Peyer's patch (tissue), 4 donors: ENCODE measurements at places on chromosomes 7 and 10. TPM values are rescaled to one million over a fixed set of nuclear protein-coding genes. Genes with fewer than 3 reads are reported as not detected.
A peak's percentile ranks its signal among the peaks of the same experiment; 100 is the strongest.

DNA sequence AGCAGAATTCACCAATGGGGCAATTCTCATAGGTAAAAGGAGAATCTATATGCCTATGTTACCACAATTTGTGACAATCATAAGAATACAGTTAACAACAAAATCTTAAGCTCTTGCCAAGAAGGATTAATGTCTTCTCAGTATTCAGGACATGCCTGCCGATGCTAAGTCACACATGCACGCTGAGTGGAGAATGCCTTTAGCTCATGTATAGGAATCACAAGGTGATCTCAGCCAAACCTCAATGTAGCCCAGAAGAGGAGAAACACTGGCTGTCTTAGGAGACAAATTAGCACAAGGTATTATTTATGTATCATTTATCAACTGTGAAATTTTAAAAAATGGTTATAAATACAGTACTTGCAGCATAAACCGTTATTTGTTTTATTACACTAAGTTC lies 2.7 kb downstream of the HTR7 start:
- no peaks in the 10 kb centered on the region for H3K27me3 ChIP-seq
- H3K4me3 ChIP-seq: no peak overlapping the region
- H3K36me3 ChIP-seq: no peaks in the 10 kb centered on the region
- H3K4me1 ChIP-seq: peaks cover 7% of the 10 kb centered on the region
- H3K27ac ChIP-seq: no peak overlapping the region

DNA sequence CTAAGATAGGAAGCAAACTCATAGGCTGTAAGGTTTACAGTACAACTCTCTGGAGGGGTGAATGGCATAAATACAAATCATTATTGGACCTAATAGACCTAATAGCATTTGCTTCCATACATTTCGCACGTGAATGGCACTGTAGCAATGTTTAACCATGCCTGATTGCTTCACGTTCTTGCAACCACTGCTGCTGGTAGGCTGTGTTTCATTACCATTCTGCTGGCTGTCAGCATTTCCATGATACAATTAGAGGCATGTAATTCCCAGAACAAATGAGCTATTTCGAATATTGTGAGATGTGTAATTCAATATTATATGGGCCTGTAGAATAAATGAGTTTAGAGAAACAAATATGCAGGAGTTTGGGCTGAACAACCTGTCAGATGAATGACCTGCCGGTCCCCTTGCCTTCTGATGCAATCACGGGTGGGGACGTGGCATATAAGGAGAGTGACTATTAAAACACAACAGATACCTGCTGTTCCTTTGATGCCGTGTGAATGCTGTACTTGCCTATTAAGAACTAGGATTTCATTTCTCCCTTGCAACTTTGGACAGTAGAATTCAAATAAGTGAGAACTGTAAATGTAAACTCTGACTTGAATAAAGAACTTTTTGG lies 393.4 kb downstream of the ACTR3B start:
- H3K36me3 ChIP-seq: no peaks in the 10 kb centered on the region
- H3K4me1 ChIP-seq: no peaks in the 10 kb centered on the region
- H3K27ac ChIP-seq: no peak overlapping the region
- no peak overlapping the region for H3K4me3 ChIP-seq

Gene GDF2
- total RNA-seq: not detected

DNA sequence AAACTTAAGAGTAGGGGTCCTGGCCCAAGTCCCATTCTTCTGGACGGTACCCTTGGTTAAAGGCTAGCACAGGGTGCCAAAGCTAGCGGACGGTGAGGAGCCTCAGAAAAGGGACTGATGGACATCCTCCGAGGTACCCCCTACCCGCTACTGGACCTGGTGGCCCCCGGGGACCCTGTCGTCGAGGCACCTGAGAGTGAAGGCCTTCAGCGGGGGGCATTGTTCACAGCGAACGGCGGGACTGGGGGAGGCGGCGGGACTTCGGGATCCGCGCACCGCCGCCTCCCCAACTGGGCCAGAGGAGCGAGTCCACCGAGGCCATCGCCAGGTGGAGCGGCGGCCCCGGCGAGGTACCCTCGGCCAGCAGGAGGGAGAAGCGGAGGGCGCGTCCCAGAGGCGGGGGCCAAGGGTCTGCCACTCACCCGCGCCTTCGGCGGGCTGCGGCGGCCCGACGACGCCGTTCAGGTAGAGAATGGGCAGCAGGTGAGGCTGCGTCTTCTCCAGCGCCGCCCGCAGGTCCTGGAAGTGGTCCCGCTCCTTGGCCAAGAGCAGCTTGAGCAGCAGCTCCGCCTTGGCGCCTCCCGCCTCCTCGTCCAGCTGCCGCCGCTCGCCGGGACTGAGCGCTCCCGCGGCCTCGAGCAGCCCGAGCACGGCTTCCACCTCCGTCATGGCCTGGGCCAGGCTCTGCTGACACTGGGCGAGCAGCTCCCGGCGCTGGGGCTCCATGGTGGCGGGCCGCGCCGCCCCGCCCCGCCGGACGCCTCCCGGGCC lies 575 bp downstream of the DLG5 start:
- DNase-seq: peak; percentile 81
- peak overlapping the region; percentile 93 for H3K4me3 ChIP-seq
- no peaks in the 10 kb centered on the region for H3K4me1 ChIP-seq
- peak overlapping the region; percentile 75 for H3K27ac ChIP-seq
- no peaks in the 10 kb centered on the region for H3K27me3 ChIP-seq

DNA sequence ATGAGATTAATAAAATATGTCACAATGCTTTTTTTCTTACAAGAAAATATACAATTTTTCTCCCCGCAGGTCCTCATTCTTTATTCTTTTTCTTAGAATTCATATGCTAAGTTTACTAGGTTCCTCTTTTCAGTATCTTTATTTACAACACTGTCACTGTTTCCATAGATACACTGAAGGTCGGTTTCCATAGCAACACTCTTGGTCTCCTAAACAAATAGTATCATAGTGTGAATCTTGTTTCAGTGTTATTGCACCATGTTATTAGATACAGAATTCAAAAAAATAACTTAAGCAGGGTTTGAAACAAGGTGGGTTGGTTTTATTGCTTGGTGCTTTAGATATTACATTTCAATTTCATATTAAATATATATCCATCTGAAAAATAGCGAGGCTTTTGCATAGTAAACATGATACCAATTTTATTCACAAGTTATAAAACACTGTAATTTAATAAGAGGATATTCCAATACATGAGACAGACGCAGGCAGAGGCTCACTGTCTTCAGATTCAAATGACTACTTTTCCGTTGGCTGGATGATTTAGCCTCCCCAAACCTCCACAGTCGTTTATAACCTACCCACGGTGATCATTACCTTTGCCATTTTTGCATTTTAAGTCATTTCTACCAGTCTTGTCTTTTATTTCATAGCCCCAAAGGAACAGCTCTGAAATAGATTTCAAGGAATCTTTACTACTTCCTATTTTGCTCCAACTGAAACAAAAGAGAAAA lies 88.9 kb upstream of the KLF6 start:
- no peaks in the 10 kb centered on the region for H3K36me3 ChIP-seq
- peaks cover 35% of the 10 kb centered on the region for H3K4me1 ChIP-seq
- H3K27ac ChIP-seq: peak overlapping the region; percentile 74
- H3K27me3 ChIP-seq: no peaks in the 10 kb centered on the region
- no peak overlapping the region for H3K4me3 ChIP-seq

GRCh38 chr10:103752680-103753248 lies 102.6 kb downstream of the SH3PXD2A start:
- peak; percentile 33 for DNase-seq
- no peaks in the 10 kb centered on the region for H3K4me1 ChIP-seq
- no peak overlapping the region for H3K27ac ChIP-seq

DNA sequence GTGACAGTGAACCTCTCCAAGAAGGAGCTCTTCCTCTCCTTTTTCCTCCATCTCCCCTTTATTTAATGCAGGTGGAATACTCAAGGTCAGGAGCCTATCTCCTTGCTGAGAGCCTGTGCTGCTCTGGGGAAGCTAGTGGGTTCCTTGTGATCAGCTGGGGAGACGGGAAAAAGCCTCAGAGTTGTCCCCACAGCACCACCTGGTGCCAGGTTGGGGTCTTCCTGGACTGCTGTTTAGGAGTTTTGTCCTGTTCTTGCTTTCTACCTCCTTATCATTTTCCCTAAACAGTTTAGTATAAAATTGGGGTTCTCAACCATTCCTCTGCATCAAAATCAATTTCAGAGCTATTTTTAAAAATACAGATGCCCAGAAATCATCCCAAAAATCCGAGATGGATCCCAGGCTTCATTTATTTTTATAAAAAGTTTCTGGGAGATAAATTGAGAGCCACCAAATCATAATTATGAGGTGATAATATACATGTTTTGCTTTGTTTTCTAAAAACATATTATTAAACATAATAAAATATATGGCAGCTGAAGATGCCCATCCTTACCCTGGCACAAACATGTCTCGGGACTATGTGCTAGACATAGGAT lies 44.3 kb downstream of the MACC1 start:
- no peak overlapping the region for H3K27ac ChIP-seq
- H3K36me3 ChIP-seq: no peaks in the 10 kb centered on the region
- peak; percentile 47 for DNase-seq
- no peaks in the 10 kb centered on the region for H3K27me3 ChIP-seq
- no peak overlapping the region for H3K4me3 ChIP-seq

Gene CYP2C8
- 14.2 TPM for total RNA-seq

DNA sequence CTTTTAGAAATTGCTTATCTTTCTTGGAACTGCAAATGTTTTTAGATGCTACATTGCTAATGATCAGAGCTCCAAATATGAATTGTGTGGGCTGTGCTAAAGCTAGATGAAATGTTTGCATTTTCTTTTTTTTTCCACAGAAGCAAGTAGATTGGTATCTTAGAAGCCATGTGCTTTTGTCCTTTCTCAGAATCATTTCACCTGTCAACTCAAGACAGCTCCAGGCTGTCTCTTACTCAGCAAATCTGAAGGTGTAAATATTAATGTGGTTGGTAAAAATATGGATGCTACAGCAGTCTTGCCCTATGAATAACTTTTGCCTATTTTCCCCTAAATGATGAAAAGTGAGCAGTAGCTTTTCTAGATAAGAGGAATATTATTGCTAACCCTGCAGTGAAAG lies 41.2 kb downstream of the AP3M1 start:
- H3K36me3 ChIP-seq: no peaks in the 10 kb centered on the region
- no peak overlapping the region for H3K4me3 ChIP-seq
- no peak for DNase-seq
- no peaks in the 10 kb centered on the region for H3K4me1 ChIP-seq

Gene OR2A5
- total RNA-seq: not detected

Gene DGKB
- total RNA-seq: 0.27 TPM

Gene SAMD9
- total RNA-seq: 20.3 TPM

- DNase-seq: no peak
- H3K27ac ChIP-seq: no peak overlapping the region
- no peaks in the 10 kb centered on the region for H3K27me3 ChIP-seq
- no peaks in the 10 kb centered on the region for H3K36me3 ChIP-seq
Observed at GRCh38 chr7:20326342-20326741, 4.4 kb upstream of the ITGB8 start.

- DNase-seq: no peak
- H3K4me1 ChIP-seq: no peaks in the 10 kb centered on the region
Observed at GRCh38 chr10:99357691-99358090, 28.5 kb downstream of the CNNM1 start.

DNA sequence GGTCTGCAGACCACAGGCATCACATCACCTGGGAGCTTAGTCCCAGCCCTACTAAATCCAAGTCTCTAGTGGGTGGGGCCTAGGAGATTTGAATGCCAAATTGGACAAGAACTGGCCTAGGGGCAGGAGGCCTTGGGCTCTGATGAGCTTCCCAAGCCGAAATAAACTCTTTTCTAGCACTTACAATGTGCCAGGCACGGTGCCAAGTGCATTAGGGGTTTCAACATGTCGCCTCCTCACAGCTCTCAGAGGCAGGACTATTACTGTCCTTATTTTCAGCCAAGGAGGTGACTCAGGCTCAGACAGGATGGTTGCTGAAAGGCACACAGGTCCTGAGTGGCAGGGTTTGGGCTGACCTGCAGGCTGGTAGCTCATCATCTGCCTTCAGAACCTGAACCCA lies 9.2 kb upstream of the CPA1 start:
- no peaks in the 10 kb centered on the region for H3K36me3 ChIP-seq
- no peak overlapping the region for H3K4me3 ChIP-seq
- DNase-seq: no peak
- H3K27ac ChIP-seq: peak overlapping the region; percentile 25
- H3K4me1 ChIP-seq: no peaks in the 10 kb centered on the region

Gene ICA1
- 79.9 TPM for total RNA-seq

Gene RADIL
- total RNA-seq: 16.5 TPM

Gene PTER
- 26.4 TPM for total RNA-seq

- no peaks in the 10 kb centered on the region for H3K36me3 ChIP-seq
- peak overlapping the region; percentile 57 for H3K27ac ChIP-seq
- H3K4me1 ChIP-seq: peaks cover 4% of the 10 kb centered on the region
- H3K4me3 ChIP-seq: no peak overlapping the region
Observed at GRCh38 chr10:70174058-70174741, 3.9 kb upstream of the SAR1A start.

Gene SEMA3A
- 4.3 TPM for total RNA-seq

Gene CCDC172
- not detected for total RNA-seq

DNA sequence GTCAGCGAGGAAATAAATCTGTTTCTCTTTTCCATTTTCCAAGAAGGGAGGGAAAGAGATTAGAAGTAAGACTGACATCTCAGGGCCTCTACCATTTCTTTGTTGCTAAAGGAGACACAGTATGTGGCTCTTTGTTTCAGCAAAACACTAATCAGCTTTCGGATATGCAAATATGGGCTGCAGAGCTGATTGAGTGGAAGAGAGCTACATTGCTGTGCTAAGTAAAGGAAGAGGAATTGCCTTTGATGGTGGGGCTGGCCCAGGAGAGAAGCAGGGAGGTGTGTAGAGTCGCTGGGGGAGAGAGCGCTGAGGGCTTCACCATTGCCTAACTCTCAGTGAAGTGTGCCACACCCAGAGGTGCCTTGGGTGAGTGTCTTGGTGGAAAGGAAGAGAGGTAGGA lies 284.8 kb downstream of the SDK1 start:
- no peak overlapping the region for H3K4me3 ChIP-seq
- H3K27ac ChIP-seq: no peak overlapping the region
- no peak for DNase-seq
- no peaks in the 10 kb centered on the region for H3K36me3 ChIP-seq

DNA sequence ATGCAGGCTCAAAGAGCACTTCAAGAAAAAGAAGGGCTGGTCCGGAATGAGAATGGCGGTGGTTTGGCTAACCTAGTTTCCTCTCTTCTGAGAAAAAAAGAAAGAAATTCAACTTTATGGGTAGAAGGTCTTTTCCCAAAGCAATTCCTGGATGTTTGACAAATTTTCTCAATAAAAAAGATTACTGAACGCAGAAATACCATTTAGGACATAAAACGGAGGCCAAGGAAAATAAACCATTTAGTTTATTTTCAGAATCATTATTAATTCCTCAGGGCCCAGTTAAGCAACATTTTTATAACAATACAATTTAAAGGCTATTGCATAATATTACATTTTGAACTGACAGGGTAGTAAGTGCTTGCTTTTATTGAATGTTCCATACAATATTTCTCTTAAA lies 284.6 kb upstream of the ANKRD30A start:
- no peaks in the 10 kb centered on the region for H3K36me3 ChIP-seq
- no peaks in the 10 kb centered on the region for H3K4me1 ChIP-seq
- no peaks in the 10 kb centered on the region for H3K27me3 ChIP-seq
- H3K27ac ChIP-seq: no peak overlapping the region
- H3K4me3 ChIP-seq: no peak overlapping the region
- no peak for DNase-seq
